Spinal cord (tissue), 10 donors: ENCODE measurements at places on chromosomes 4 and X.

- DNase-seq, result peak; percentile 79
These were observed 740.1 kb upstream of the PITX2 start for GRCh38 chr4:111362941-111363361.

DNA sequence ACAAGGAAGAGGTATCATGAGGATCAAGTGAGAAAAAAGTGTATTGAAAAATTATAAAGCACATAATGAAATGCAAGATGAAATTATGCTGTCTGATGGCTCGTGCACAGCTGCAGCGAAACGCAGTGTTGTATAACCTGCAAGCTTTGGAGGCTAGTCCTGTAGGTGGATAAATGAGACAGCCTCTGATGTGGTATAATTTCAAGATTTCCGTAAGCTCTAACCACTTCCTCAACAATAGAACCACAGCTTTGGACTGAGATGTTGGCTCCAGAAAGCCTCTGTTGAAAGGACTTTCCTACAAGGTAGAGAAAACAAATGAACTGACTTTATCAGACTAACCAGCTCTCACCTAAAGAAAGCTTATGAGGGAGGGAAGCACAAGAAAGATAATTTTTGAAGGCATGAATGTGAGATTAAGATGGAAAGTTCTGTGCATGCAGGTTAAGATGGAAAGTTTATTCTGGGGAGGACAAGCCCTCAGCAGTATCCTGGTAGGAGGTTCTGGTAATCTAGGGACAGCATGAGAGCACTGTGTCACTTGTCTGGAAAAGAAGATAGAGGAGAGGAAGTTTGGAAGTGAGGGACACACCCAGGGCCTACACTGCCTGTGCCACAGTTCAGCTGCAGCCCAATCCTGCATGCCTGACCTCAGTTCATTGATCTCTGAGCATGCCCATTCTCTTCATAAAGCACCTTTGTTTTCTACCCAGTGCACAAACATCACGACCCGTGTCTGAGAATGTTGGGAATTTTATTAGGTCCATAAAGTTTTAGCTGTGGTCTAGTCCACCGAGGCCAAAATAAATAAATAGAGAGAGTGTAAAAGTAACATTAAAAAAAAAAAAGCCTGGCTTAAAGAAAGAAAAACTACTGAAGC lies 161.5 kb upstream of the SFRP2 start:
- no peak for DNase-seq

GRCh38 chr4:48175328-48175727 lies 41.3 kb upstream of the TXK start:
- DNase-seq, result no peak

DNA sequence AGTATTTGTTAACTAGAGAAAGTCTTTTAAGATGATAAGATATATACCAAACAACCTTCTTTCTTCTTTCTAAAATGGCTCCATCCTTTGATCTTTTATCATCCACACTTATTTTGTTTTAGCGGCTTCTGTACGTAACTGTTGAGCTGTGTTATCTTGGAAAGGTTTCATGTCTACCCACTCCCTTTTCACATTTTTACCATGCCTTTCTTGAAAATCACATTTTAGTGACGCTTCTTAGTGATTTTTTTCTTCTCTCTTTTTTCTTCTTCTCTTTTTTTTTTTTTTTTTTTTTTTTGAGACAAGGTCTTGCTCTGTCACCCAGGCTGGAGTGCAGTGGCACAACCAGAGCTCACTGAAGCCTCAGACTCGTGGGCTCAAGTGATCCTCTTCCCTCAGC lies 135.1 kb downstream of the CHIC2 start:
- DNase-seq, result no peak

DNA sequence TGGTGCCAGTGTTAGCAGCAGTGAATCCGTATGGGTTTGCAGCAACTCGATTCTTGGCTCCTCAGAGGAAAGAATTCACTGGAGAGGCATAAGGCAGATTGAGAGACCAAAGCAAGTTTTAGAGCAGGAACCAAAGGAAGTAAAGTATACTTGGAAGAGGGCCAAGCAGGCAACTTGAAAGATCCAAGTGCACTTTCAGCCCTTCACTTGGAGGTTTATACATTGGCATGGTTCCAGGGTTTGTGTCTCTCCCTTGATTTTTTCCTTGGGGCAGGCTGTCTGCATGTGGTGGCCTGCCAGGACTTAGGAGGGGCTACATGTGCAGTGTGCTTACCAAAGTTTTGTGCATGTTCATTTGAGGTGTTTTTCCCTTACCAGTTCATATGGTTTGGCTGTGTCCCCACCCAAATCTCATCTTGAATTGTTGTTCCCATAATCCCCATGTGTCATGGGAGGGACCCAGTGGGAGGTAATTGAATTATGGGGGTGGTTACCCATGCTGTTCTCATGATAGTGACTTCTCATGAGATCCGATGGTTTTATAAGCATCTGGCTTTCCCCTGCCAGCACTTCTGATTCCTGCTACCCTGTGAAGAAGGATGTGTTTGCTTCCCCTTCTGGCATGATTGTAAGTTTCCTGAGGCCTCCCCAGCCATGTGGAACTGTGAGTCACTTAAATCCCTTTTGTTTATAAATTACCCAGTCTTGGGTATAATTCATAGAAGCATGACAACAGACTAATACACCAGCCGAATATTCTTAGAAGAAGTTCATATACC lies 86.2 kb upstream of the TSPAN5 start:
- peak; percentile 17 for DNase-seq
